Kidney (tissue), 22 donors: ENCODE measurements at places on chromosomes 4 and X. TPM values are rescaled to one million over a fixed set of nuclear protein-coding genes. Genes with fewer than 3 reads are reported as not detected.

DYNLT3 gene
- 40.5 TPM for polyA plus RNA-seq

TRPC5OS gene
- polyA plus RNA-seq, result 0.13 TPM

GC gene
- polyA plus RNA-seq, result 1.8 TPM

IQCM gene
- not detected for polyA plus RNA-seq

TENT5D gene
- polyA plus RNA-seq, result not detected
